Stimulated activated CD8-positive, alpha-beta memory T cell treated with anti-CD3 and anti-CD28 coated beads, Interleukin-2, amount 100 ng/mL, for 48 hours (primary cell): ENCODE measurements at places on chromosomes 7 and 10.

DNA sequence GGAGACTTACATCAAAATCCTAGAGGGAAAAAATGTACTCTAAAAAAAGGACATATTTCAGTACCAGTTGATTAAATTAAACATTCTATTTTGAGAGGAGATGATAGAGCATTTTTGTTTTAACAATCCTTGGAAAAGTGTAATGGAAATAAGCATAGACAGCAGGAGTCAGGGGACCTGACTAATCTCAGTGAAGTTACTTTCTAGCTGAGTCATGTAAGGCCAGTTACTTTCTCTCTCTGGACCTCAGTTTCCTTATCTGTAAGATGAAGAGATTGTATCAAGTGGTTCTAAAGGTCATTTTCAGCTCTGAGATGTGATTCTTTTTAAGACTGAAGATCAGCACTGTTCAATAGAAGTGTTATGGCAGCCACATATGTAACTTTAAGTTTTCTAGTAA is 44.1 kb downstream of the VTI1A start:
- DNase-seq, result no peak

DNA sequence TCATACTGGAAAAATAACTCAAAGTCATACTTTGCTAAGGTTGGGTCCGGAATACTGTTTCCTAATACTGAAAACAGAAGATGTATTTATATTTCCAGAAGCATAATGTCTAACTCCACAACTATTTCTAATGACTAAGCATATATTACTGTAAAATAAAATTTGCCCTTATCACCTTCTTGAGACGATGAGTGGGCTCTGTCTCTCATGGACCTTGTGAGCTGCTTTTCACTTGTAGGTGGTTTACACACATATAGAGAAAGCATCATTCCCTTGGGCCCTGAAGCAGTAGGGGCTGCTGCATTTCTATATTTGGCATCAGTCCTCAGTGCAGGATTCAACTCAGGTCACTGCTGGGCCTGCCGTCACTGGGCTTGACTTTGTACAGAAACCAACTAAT is 10.7 kb upstream of the FAM13C start:
- no peak for DNase-seq

DNA sequence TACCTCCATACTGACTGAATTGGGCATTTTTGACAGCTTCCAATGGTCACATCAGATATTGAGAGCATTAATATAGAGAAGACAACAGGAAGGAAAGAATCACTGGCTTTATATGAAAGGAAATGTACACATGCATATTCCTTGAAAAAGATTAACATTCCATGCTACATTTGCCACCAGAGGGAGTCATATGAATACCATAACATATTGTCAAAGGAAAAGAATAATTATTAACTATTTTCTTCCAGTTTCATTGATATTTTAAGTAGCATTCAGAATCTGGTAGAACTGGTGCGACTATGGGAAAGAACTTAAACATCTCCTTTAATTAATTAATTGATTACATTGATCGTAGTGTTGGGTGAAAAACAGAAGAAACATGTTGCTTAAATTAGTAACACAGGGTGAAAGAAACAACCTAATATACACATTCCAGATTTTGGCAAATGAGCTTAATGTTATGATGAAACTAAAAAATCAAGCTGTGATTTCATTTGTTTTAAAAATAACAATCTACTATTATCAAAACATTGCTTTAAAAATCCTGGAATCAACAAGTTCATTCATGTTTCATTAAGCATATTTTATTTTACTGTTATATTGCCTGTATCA is 71.5 kb downstream of the GPR85 start:
- DNase-seq, result no peak

DNA sequence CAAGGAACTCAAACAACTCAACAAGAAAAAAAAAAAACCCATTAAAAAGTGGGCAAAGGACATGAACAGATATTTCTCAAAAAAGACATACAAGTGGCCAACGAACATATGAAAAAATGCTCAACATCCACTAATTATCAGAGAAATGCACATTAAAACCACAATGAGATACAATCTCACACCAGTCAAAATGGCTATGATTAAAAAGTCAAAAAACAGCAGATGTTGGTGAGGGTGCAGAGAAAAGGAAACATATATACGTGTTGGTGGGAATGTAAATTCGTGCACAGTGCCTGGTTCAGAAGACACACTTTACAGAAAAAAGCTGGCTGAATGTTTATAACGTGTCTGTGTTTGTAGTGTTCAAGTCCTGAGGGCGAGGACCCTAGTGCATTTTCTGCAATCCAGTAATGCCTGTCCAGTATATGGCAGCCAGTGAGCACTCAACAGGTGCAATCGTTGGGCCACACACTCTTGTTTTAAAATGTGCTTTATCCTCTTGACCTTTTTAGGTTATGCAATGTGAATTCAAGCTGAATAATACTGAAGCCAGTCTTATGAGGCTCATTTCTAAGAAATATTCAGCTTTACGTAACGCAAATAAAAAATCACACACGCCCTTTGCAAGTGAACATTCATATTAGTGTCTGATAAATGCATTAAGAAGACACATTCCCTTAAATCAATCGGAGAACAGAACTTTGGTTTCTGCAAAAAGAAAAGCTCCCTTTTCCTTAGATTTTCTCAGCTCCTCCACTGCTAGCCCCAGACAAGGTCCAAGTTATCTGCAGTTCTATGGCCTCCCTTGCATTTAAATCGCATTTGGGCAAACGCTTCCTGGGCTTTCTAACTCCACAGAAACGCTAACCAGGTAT is 813 bp upstream of the MTURN start:
- no peak for DNase-seq

DNA sequence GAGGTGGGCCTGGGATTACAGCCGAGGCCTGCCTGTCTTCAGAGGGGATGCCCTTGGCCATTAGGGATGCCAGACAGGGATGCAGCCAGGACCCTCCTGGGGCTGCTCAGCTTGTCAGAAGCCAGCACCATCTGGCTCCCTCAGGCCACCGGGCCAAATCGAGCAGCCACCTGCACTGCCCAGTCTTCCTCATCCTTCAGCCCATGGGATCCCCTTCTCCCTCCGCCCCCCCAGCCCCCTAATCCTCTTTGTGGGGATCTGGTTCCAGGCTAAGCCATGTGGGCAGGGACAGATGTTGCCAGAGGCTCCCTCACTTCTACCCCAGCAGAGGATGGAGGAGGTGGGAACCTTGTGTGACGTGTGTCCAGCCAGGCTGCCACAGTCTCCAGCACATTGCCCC is 137.4 kb upstream of the PPIF start:
- no peak for DNase-seq
